KBM-7 (cell line): ENCODE measurements at places on chromosomes 1 and 21.

DNA sequence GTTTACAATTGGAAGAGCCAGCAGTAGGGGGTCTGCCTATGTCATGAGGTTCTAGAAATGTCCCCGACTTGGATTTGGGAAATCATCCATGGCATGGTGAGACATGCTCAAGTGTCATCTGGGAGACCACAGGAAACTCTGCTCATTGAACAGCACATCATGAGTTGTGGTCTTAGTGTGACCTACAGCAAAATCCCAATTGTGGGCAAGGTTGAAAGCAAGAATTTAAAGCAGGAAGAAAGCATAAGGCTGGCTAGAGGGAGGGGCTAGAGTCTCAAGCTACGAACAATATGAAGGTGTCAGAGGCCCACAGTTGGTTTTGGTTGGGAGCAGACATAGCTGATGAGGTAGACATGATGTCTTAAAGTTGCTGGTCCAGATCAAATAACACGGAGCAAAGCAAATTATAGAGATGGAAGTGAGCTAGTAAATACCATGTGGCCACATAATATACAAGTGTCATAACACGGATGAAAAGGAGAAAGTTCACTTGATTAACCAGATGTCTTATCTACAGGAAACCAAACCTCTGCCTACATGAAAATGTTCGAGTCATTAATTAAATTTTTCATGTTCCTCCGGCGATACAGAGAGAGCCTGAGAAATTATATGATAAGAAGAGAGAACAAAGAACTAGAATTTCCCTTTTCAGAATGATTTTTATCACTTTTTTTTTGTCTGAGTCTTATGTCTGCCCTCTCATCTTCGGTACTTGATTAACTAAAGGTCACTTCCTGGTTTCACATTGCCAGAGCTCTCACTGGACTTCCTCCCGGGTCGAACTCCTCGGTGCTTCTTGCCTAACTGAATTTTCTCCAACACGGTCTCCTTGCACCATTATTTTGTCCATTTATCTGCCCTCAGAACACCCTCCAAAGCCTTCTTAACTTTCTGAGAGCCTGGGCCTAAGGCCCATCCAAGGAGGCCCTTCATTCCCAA lies 67.5 kb upstream of the DUSP10 start:
- DNase-seq, result peak; percentile 20

- no peak for DNase-seq
Measured at GRCh38 chr1:68321084-68321685, 88.9 kb upstream of the WLS start.

DNA sequence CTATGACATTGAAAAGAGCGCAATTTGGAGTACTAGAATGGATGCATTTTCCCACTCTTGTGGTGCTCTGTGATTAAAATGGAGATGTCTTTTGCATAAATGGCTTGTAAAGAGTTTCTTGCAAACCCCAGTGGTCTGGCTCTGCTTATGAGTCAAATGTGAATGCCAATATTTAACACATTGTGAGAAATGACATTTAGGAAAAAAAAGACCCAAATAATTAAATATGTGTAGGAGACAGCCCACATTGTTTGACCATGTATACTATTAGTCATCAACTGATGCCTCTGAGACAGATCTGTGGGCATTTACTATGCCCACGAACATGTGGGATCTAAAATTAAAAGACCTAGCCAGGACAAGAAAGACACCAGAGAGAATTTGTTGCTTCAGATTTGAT lies 22.2 kb upstream of the RUNX1 start:
- DNase-seq, result no peak

GRCh38 chr21:27423038-27423437 lies 456.1 kb upstream of the ADAMTS5 start:
- DNase-seq, result no peak

DNA sequence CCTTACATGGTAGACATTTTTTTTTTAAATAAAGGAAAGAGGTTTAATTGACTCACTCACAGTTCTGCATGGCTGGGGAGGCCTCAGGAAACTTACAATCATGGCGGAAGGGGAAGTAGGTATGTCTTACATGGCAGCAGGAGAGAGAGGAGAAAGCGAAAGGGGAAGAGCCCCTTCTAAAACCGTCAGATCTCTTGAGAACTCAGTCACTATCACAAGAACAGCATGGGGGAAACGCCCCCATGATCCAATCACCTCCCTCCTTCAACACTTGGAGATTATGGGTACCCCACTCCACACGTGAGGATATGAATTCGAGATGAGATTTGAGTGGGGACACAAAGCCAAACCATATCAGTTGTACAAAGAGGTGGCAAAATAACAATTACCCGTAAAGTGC lies 301.7 kb downstream of the GRIK1 start:
- DNase-seq, result peak; percentile 60

GRCh38 chr1:44223187-44223610 lies 9.9 kb downstream of the DMAP1 start:
- no peak for DNase-seq

- DNase-seq, result peak; percentile 6
Measured at GRCh38 chr21:23921670-23922418, 1685.4 kb downstream of the MRPL39 start.
